ENCODE measurements at places on chromosomes 6 and 20. TPM values are rescaled to one million over a fixed set of nuclear protein-coding genes. Genes with fewer than 3 reads are reported as not detected.

Gene PDYN
- total RNA-seq, result not detected

- no peak for DNase-seq
- no peak overlapping the region for H3K27ac ChIP-seq
- H3K27me3 ChIP-seq, result no peaks in the 10 kb centered on the region
Observed at GRCh38 chr20:18974660-18975059, 161.1 kb downstream of the SCP2D1 start.

- no peak for DNase-seq
- peaks cover 3% of the 10 kb centered on the region for H3K36me3 ChIP-seq
- no peak overlapping the region for H3K27ac ChIP-seq
- no peak overlapping the region for H3K4me3 ChIP-seq
- H3K4me1 ChIP-seq, result peaks cover 96% of the 10 kb centered on the region
Observed at GRCh38 chr6:163446549-163446948, 32.0 kb downstream of the QKI start.

DNA sequence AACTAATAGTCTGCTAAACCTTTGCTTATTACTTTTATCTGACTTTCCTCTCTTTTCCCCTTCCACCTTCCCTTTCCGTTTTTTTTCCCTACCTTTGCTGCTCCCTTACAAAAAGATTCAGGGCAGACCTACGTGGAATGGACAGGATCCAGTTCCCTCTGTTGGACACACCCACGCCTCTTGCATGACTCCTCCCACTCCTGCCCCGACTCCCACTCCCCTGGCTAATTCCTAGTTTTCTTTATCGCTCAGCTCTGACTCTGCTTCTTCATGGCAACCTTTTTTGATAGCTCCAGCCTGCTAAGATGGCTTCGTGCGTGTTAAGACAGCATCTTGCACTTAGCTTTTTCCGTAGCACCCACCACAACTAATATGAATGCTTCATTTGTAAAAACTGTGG, 715.6 kb upstream of the NRSN1 start:
- DNase-seq, result no peak
- no peaks in the 10 kb centered on the region for H3K4me1 ChIP-seq
- no peak overlapping the region for H3K4me3 ChIP-seq
- H3K27ac ChIP-seq, result no peak overlapping the region
- H3K27me3 ChIP-seq, result no peaks in the 10 kb centered on the region
- no peaks in the 10 kb centered on the region for H3K36me3 ChIP-seq

GRCh38 chr6:7827142-7827541, 83.4 kb downstream of the TXNDC5 start:
- H3K27me3 ChIP-seq, result no peaks in the 10 kb centered on the region
- no peaks in the 10 kb centered on the region for H3K4me1 ChIP-seq
- no peak overlapping the region for H3K27ac ChIP-seq
- DNase-seq, result no peak

GRCh38 chr6:134468633-134469032, 150.7 kb upstream of the SGK1 start:
- no peaks in the 10 kb centered on the region for H3K27me3 ChIP-seq
- no peak for DNase-seq
- H3K4me3 ChIP-seq, result no peak overlapping the region
- no peaks in the 10 kb centered on the region for H3K4me1 ChIP-seq
